GM23248 (cell line): ENCODE measurements at places on chromosomes 3 and 15. TPM values are rescaled to one million over a fixed set of nuclear protein-coding genes. Genes with fewer than 3 reads are reported as not detected.
A peak's percentile ranks its signal among the peaks of the same experiment; 100 is the strongest.

- no peak for DNase-seq
Observed at GRCh38 chr15:68313501-68314410, 36.2 kb downstream of the FEM1B start.

GRCh38 chr15:42749266-42749665 is 12.3 kb upstream of the CDAN1 start:
- no peak for DNase-seq

- peak; percentile 17 for DNase-seq
Observed at GRCh38 chr3:61808526-61808925, 247.2 kb downstream of the PTPRG start.

- DNase-seq: peak; percentile 82
Observed at GRCh38 chr15:38474155-38474757, 20.3 kb downstream of the FAM98B start.

TRPM1 gene
- not detected in 2 replicates for polyA plus RNA-seq

SETD2 gene
- 14.9 and 16.2 TPM in 2 replicates for polyA plus RNA-seq

C3orf85 gene
- not detected in 2 replicates for polyA plus RNA-seq
